ENCODE measurements at places on chromosomes 7 and 10. TPM values are rescaled to one million over a fixed set of nuclear protein-coding genes. Genes with fewer than 3 reads are reported as not detected.

DNA sequence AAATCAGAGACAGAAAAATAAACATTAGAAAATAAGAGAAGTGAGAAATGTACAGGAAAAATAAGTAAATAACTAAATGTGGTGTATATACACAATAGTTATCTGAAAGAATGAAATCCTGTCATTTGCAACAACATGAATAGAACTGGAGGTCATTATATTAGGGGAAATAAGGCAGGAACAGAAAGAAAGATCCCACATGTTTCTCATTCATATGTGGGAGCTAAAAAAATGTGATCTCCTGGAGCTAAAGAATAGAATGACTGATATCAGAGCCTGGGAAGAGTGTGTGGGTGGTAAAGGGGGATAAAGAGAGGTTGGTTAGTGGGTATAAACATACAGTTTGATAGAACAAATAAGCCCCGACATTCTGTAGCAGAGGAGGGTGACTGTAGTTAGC is 27.3 kb downstream of the PLXDC2 start:
- no peaks in the 10 kb centered on the region for H3K27me3 ChIP-seq
- H3K4me3 ChIP-seq = no peak overlapping the region
- H3K36me3 ChIP-seq = no peaks in the 10 kb centered on the region
- DNase-seq = no peak
- no peaks in the 10 kb centered on the region for H3K4me1 ChIP-seq

GRCh38 chr7:72403458-72404076 is 8.6 kb downstream of the CALN1 start:
- peaks cover 4% of the 10 kb centered on the region for H3K4me1 ChIP-seq
- H3K4me3 ChIP-seq = no peak overlapping the region
- no peaks in the 10 kb centered on the region for H3K36me3 ChIP-seq
- no peak for DNase-seq
- peaks cover 2% of the 10 kb centered on the region for H3K27me3 ChIP-seq

DNA sequence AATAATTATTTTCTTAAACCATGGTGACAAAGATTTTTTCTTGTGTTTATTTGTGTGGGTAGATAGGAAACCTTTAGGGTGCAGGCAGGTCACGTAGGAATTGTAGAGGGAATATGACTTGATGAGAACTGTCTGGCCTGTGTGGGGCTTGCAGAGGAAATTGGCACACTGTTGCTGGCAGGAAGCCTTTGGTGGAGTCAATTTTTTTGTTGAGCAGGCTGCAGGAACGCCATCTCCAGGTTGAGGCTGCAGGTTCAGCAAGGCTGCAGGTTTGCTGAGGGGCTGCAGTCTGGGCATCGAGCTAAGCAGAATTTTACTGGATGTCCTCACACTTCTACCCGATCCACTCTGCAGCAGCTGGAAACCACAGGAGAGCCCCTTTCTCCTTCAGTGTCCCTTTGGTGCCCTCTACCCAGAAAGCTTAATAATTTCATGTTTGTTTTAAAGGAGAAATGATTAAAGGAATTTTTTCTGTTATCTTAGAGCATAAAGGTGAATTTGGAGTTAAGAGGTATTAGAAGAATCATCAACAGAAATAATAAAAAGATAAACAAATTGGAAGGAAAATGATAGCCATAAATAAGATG is 37.0 kb downstream of the TBC1D12 start:
- no peaks in the 10 kb centered on the region for H3K4me1 ChIP-seq
- no peaks in the 10 kb centered on the region for H3K36me3 ChIP-seq
- peaks cover 18% of the 10 kb centered on the region for H3K27me3 ChIP-seq
- no peak for DNase-seq

DNA sequence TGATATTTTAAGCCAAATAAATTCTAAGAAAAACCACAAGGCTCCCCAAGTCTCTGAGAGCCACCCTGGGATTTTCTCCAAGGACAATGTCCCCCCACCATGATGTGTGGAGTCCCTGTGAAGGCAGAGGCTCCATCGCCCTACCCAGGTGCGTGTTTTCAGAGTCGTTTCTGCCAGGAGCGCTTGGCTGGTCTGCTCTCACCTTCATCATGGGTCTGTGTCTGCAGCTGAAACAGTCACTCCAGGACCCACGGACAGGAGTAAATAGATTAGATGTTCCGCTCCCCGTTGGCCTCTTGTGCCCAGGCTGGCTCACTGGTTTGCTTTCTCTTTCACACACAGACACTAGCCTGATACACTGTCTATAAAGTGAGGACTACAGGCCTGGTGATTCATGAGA is 217.5 kb downstream of the SFMBT2 start:
- H3K36me3 ChIP-seq = peaks cover 71% of the 10 kb centered on the region
- H3K4me1 ChIP-seq = peaks cover 70% of the 10 kb centered on the region
- DNase-seq = peak; percentile 70
- no peaks in the 10 kb centered on the region for H3K27me3 ChIP-seq
- H3K27ac ChIP-seq = peak overlapping the region; percentile 94
- H3K4me3 ChIP-seq = peak overlapping the region; percentile 46

- no peak overlapping the region for H3K4me3 ChIP-seq
- peaks cover 10% of the 10 kb centered on the region for H3K36me3 ChIP-seq
- H3K27me3 ChIP-seq = no peaks in the 10 kb centered on the region
- no peak for DNase-seq
- no peak overlapping the region for H3K27ac ChIP-seq
Observed at GRCh38 chr7:111438369-111439289, 123.7 kb downstream of the IMMP2L start.

DNA sequence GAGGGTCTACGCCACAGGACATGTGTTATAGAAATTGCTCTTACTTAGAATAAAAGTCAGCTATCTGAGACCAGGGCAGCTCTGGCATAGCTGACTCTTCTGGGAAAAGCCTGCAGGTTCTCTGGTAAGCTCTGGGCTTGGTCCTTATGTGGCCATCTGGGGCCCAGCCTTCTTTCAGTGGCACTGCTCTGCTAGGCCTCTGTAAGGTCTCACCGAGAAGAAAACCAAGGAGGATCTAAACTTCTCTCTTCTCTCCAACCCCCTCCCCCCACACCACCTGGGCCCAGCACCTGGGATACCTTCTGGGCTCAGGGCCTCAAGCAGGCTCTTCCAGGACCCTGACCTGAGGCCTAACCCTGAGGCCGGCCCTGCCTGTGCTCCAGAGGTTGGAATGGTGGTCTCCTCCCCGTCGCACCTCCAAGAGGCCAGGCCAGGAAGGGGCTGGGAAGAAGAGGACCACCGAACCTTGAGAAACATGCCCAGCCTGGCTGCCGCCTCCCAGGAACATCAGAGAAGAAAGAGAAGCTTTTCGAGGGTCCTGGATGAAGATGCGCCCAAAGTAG is 323.6 kb downstream of the GFRA1 start:
- H3K4me3 ChIP-seq = no peak overlapping the region
- H3K36me3 ChIP-seq = no peaks in the 10 kb centered on the region
- H3K27me3 ChIP-seq = no peaks in the 10 kb centered on the region
- no peaks in the 10 kb centered on the region for H3K4me1 ChIP-seq
- no peak overlapping the region for H3K27ac ChIP-seq

Gene TMEM213
- not detected for total RNA-seq

Gene SYNPO2L
- not detected for total RNA-seq

All from activated CD4-positive, alpha-beta T cell treated with anti-CD3 and anti-CD28 coated beads for 36 hours (primary cell).